HuH-7 (cell line): ENCODE measurements at places on chromosomes 4 and X.

DNA sequence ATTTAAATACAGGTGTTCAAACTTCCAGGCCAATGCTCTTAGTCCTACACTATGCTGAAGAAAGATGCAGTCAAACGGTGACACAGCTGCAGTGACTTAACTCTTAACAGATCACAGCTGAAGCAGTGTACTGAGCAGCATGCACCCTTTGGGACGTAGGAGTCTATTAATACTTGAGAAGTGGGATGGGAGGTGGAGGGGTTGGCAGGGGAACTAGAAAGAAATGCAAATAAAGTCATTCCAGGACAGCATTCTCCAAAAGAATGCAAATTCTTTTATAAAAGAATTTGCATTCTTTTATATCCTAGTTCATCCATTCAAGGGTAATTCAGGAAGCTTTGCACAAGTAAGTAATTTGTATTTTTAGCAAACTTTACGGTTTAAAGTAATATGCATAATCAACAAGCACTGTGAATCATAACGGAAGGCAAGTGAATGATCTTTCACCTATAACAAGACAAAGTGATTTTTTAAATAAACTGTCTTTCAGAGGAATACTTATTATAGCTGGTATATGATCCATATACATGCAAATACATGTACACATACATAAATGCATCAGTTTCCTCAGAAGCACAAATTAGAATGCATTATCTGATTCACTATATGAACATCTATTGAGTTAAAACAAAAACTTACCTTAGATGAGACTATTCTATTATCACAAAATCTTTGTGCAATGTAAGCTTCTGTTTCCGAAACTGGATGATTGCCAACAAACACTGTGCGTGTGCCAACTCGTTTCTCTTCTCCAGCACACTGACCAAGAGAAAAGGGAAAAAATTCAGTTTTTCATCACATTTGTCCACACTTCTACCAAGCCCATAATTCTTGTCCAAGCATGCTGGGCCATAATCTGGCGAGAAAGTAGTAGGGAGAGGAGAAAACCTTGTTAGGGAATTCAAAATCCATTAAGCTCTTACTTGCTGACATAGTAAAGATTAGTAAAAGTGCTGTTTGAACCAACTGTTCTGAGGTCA is 106.5 kb downstream of the ATP11C start:
- no peak for DNase-seq

DNA sequence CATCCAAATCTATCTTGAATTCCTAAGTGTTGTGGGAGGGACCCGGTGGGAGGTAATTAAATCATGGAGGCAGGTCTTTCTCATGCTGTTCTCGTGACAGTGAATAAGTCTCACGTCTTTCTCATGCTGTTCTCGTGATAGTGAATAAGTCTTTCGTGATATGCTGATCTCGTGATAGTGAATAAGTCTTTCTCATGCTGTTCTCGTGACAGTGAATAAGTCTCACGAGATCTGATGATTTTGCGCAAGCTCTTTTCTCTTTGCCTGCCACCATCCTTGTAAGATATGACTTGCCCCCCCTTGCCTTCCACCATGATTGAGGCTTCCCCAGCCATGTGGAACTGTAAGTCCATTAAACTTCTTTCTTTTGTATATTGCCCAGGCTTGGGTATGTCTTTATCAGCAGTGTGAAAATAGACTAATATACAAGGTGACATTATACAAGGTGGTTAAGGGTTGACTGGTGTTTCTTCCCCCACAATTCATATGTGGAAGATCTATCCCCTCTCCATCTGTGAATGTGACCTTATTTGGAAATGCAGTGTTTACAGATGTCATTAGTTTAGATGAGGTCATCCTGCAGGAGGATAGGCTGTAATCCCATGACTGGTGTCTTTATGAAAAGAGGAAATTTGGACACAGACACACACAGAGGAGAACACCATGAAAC is 27.6 kb downstream of the ARSD start:
- no peak for DNase-seq

DNA sequence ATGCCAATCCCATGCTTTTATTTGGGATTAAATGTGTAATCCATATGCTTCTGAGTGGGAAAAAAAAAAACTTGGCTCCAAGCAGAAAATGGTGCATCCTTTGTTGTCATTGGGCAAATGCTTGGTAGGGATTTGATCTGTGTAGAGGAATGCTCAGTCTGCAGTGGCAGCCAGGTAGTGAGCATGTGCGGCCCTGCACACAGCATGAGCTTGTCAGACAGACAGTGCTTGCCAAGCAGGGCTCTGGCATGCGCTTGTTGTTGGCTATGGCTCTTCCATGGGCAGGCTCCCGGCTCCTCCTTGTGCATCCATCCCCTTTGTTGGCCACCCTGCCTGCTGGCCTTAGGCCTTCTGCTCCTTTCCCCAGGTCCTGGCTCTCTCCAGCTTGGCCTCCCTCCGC is 130.3 kb downstream of the GPR143 start:
- no peak for DNase-seq

- no peak for DNase-seq
Measured at GRCh38 chr4:138405934-138406567, 163.9 kb upstream of the SLC7A11 start.

DNA sequence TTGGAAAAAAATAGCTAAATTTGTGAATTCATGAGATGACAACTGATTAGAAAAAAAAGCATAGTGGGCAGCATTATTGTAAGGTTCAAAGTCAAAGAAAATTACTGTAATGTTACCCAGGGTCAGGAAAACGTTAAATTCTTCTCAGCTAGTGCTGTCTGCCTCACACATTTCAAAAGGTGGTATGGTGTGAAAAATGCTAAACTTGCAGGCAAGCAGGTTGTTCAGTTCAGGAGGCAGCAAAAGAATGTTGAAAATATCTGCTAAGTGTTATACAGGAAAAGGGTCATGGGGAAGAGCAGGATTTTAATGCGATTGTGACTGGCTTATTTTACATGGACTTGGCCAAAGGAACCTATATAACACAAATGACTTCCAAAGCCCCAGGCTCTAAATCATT is 232.5 kb upstream of the NDST3 start:
- DNase-seq: no peak

GRCh38 chr4:158208963-158209640 is 1.2 kb upstream of the TMEM144 start:
- DNase-seq: no peak

GRCh38 chrX:37083880-37084279 is 75.7 kb downstream of the FAM47C start:
- no peak for DNase-seq

DNA sequence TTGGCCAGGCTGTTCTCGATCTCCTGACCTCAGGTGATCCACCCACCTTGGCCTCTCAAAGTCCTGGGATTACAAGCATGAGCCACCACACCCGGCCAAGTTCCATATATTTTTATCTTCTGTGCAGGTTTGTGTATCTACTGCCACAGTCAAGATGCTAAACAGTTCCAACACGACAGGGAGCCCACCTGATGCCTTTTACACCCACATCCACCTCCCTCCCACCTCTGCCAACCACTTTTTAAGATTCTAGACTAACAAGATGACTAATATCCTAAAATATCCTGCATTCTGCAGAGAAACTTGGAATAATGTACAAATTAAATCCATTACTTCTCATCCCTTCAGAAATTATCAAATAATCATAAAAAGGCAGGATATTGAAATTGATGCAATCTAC is 19.3 kb upstream of the RPL34 start:
- no peak for DNase-seq

- DNase-seq: no peak
Measured at GRCh38 chr4:187478292-187479140, 517.1 kb upstream of the ZFP42 start.

DNA sequence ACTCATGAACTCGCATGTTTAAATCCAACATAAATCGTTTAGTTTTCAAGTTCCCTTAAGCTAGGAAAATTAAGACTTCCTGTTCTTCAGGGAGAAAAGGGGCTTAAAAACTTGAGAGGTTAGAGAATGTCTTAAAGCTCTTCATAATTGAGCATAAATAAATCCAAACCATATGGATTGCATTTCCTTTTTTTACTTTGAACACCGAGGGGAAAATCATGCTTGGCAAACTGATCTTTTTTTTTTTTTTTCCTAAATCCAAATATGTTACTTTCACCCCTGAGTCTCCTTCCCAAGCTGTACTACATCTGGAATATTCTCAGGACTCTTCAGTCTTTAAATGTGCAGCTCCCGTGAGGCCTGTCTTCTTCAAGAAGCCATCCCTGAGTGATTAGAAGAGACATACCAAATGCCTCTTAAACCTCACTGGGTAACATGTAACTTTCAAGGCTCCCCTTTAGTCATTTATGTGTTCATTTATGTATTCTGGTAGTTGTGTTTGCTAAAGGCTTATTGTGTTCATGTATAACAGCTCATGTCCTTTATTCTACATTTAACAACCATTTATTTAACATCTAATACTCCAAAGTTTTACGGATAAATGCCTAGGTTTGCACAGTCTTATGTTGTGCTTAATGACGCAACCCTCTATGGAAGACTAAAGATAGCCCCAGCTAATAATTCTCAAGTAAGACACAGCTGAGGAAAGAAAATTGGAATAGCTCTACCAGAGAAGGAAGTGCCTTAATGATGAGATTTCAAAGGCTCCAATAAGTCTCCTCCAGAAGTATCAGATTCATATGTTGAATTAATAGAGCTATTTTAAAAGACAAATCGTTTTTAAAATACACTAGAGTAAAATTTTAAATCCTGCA is 107.0 kb downstream of the AGTR2 start:
- no peak for DNase-seq

- no peak for DNase-seq
Measured at GRCh38 chr4:663438-664428, 10.3 kb downstream of the ATP5ME start.

- no peak for DNase-seq
Measured at GRCh38 chr4:72119946-72120345, 88.1 kb downstream of the NPFFR2 start.

- no peak for DNase-seq
Measured at GRCh38 chr4:94804650-94805049, 46.9 kb downstream of the BMPR1B start.

- no peak for DNase-seq
Measured at GRCh38 chrX:150007356-150007755, 69.1 kb upstream of the EOLA2 start.

- DNase-seq: no peak
Measured at GRCh38 chr4:98639523-98639922, 18.9 kb downstream of the TSPAN5 start.

- DNase-seq: no peak
Measured at GRCh38 chr4:70874268-70875156, 27.7 kb upstream of the MOB1B start.

DNA sequence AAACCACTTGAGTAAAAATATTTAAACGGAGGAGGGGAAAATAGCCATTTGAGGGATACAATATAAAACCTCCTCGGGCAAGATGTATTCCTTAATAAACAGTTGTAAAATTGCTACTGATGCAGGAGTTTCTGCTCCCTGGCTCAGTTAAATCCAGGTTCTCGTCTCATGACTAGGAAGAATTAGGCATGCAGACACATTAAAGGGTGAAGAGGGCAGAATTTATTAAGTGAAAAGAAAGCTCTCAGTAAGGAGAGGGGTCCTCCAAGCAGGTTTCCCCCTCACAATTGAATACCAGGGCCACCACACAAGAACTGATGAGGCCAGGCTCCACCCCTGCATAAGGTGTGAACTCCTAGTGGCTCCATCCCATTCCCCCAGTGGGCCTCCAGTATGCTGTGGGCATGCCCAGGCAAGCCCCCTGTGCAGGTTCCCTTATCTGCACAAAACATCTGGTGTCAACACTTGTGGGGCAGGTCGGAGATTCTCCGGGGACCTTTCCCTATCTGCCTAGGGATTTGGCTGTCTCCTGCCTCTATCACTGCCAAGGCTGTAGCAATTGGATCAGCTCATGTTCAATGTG is 80.4 kb downstream of the HS6ST2 start:
- no peak for DNase-seq

- no peak for DNase-seq
Measured at GRCh38 chr4:182808673-182809416, 108.3 kb downstream of the DCTD start.
